ENCODE measurements at places on chromosomes 12 and 14.

GRCh38 chr14:89697281-89698060 lies 257.1 kb downstream of the EFCAB11 start:
- DNase-seq: no peak

GRCh38 chr12:38163442-38163801 lies 153.2 kb upstream of the ALG10B start:
- DNase-seq: no peak

GRCh38 chr12:47276621-47277309 lies 197.0 kb upstream of the AMIGO2 start:
- peak; percentile 36 for DNase-seq

DNA sequence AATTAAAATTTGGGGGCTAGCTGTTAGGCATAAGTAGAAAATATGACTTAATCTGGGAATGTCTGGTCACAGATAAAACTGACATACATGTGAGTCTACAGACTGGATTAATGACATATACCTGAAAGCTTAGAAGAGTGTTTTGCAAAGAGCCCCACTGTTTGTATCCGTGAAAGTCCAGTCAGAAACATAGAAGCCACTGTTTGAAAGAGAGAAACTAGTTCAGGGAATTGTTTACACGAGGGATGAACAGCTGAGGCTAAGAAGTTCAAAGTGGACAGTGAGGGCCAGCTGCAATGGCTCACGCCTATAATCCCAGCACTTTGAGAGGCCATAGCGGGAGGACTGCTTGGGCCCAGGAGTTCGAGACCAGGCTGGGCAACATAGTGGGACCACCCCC lies 36.2 kb upstream of the SGPP1 start:
- DNase-seq: no peak

GRCh38 chr14:55388160-55388559 lies 23.5 kb downstream of the ATG14 start:
- DNase-seq: no peak

All from GM12878 (cell line).